ENCODE measurements at places on chromosomes 7 and 10.

- no peak for DNase-seq
Measured at GRCh38 chr10:52915391-52915790, 142.8 kb upstream of the MBL2 start.

- no peak for DNase-seq
Measured at GRCh38 chr10:102473445-102474331, 22.3 kb upstream of the C10orf95 start.

DNA sequence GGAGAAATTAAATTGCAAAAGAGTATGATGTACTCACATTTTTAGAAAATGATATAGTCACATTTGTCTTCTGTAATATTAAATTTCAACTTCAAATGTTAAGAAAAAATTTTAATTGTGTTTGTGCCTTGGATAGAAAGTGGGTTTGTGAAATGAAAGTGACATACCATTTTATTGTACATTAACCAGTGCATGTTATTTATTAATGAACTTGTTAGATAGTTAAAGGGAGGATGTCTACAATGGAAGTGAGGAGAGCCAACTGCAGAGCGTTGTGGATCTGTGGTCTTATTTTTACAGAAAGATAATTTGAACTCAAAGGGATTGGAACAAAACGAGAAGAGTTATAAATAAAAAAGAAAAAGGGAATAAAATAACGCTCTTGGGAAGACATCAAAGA lies 291.7 kb downstream of the ARL4A start:
- no peak for DNase-seq

DNA sequence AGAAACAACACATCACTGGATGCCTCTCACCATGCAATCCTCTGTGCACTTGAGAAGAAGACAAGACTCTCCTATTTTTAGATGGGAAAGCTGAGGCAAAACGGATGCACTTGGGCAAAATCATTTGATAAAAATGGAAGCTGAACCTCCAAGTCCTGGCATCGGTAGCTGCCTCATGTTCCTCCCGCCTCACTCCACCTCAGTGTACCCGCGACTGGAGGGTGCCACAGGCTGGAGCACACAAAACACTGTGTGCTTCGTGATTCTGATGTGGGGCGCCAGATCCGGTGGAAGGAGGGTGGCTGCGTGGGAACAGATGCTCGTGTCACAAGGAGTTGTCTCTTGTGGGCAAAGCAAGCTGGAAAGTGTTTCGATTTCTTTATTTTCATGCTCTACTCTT lies 41.3 kb downstream of the TAS2R41 start:
- no peak for DNase-seq
